ENCODE measurements at places on chromosomes 1 and 21.

DNA sequence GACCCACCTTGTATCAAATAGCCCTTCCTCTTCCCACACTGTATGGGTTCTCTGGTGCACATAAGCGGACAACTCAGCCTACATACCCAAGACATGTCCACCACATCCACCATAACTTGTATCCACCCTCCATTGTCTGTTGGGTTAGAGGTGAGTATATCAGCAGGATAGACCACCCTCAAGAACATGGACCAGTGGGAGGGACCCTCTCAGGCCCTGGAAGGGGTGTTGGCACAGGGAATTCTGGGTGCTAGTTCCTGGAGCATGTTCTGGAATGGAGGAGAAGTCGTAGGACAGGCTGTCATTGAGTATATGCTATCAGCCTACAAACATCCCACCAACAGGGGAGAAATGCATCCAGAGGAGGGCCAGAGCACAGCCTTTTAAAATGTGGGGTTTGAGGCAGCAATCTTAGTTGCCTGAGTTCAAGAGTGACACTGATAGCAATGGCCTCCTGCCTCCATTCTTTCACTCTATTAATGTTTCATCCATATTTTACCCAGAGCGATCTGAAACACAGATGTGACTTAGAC is 7.5 kb downstream of the CD55 start:
- DNase-seq = no peak

GRCh38 chr1:24786191-24786590 is 40.9 kb downstream of the CLIC4 start:
- DNase-seq = no peak

DNA sequence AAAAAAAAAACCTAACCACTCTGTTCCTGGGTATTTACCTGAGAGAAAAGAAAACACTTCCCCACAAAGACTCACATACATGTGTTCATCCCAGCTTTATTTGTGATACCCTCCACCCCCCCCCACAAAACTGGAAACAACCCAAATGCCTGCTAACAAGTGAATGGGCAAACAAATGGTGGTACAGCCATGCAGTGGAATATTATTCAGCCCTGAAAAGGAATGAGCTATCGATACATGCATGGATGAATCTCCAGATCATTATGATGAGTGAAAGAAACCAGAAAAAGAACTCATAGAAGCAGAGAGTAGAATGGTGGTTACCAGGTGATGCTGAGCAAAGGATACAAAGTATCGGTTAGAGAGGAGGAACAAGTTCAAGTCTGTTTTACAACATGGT is 38.0 kb upstream of the UTS2 start:
- DNase-seq = no peak

- DNase-seq = no peak
Measured at GRCh38 chr1:2019571-2020309, 595 bp downstream of the GABRD start.

DNA sequence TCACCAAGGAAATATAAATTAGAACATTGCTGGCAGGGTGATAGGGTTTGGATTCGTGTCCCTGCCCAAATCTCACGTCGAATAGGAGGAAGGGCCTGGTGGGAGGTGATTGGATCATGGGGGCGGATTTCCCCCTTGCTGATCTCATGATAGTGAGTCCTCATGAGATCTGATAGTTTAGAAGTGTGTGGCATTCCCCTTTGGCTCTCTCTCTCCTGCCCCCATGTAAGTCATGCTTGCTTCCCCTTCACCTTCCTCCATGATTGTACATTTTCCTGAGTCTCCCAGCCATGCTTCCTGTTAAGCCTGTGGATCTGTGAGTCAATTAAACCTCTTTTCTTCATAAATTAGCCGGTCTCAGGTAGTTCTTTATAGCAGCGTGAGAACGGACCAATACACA is 60.6 kb downstream of the VPS26C start:
- DNase-seq = no peak

Data from occipital lobe (tissue), 3 donors.